ENCODE measurements at places on chromosomes 13 and 19.
A peak's percentile ranks its signal among the peaks of the same experiment; 100 is the strongest.

DNA sequence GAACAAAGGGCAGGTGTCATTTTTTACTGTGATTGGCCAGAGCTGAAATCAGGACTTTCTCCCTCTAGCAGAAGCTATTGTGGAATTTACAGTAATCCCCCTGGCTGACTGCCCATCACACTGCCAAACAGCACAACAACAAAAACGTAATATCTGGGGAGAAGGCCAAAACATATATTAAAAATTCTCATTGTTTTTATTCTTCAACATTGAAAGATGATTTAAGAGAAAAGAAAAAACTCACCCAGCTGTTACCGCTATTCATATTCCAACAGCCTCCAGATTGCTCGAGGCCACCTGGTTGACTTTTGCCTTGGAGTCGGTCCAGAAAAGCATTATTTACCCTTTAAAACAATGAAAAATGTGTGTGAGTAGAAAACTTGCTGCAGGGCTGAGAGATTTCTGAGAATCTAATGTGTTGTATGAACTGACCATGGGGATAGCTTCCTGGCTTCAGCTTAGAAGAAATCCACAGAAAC is 97.2 kb downstream of the EPSTI1 start:
- peak; percentile 70 for DNase-seq

DNA sequence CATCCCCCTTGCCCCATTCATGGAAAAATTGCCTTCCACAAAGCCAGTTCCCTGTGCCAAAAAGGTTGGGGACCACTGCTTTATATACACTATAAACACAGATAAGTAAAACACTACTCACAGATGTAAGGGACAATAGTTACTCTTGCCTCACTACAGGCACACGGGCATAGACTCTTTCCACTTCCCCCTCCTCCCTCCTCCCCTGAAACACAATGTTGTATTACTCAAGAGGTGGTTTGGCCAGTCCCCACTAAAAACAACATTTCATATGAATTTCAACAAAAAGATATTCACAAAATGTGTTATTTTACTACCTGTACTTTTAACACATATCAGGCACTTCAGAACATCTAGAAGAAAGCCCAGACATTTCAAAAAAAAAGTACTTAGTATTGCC is 45.1 kb downstream of the EPSTI1 start:
- no peak for DNase-seq

DNA sequence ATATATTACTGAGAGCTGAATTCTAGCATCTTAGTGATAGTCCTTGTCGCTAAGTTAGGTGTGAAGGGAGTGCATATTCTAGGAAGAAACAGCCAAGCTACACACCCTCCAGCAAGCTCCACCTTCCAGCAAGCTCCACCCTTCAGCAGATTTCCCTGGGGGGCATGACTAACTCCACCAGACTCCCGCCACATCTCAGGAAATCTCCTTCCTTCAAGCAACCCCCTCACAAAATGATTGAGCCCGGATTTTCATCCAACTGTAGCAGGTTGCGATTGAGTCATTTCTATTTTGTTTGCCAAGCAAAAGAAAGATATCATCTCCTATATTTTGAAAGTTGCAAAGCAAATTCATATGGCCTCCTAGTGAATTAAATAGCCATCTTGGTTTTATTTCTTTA is 162.1 kb upstream of the TMTC4 start:
- DNase-seq = no peak

- no peak for DNase-seq
Observed at GRCh38 chr19:4624733-4625362, 14.5 kb upstream of the TNFAIP8L1 start.

- no peak for DNase-seq
Observed at GRCh38 chr19:29371251-29372090, 154.3 kb upstream of the VSTM2B start.

GRCh38 chr19:12465211-12465610 is 19.4 kb downstream of the ZNF709 start:
- no peak for DNase-seq
